ENCODE measurements at places on chromosomes 6 and 20.
A peak's percentile ranks its signal among the peaks of the same experiment; 100 is the strongest.

- DNase-seq = no peak
Measured at GRCh38 chr20:63284544-63284949, 8.4 kb upstream of the COL20A1 start.

DNA sequence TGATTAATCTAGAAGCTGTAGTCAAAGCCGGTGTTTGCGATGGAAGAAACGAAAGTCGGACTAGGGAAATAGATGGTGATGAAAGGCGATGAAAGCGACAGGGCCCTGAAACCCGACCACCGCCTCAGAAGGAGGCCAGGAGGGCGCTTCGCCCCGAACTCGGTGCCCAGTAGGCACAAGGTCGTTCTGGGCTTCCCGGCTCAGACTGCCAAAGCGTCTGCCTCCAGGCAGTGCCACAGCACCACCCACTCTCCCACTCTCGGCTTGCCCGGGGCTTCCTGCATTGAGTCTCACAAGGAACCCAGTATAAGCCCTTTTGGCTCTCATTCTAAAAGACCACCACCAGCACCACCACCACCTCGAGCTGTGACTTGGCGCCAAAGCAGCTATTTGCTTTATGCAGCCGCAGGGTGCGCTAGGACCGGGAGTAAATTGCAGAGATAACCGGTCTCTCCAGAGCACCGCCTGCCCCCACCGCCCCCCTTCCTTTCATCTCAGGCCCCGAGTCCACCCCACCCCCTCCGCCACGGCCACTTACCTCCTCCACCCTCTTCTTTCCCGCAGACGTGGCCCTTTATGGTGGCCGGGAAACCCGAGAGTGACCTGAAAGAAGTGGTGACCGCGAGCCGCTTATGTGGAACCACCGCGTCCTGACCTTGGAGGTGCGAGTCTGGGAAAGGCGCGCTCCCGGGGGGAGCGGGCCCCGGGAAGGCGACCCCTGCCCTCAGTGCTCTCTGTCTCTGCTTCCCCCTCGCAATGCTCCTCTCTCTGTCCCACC is 2.4 kb downstream of the TCF21 start:
- no peak for DNase-seq

DNA sequence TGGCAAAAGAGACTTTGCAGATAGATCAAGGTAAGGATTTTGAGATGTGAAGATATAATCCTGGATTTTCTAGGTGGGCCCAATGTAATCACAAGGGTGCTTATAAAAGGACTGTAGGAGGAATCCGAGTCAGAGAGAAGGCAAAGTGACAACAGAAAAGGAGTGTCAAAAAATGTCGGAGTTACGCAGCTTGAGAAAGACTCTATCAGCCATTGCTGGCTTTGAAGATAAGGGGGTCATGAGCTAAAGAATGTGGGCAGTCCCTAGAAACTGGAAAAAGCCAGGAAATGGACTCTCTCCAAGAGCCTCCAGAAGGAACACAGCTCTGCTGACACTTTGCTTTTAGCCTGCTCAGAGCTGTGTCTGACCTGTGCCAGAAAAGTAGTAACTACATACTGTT is 8.7 kb upstream of the RWDD1 start:
- no peak for DNase-seq

- DNase-seq = no peak
Measured at GRCh38 chr20:8036771-8037170, 17.2 kb upstream of the TMX4 start.

GRCh38 chr20:20847814-20848213 is 135.4 kb upstream of the RALGAPA2 start:
- DNase-seq = no peak

DNA sequence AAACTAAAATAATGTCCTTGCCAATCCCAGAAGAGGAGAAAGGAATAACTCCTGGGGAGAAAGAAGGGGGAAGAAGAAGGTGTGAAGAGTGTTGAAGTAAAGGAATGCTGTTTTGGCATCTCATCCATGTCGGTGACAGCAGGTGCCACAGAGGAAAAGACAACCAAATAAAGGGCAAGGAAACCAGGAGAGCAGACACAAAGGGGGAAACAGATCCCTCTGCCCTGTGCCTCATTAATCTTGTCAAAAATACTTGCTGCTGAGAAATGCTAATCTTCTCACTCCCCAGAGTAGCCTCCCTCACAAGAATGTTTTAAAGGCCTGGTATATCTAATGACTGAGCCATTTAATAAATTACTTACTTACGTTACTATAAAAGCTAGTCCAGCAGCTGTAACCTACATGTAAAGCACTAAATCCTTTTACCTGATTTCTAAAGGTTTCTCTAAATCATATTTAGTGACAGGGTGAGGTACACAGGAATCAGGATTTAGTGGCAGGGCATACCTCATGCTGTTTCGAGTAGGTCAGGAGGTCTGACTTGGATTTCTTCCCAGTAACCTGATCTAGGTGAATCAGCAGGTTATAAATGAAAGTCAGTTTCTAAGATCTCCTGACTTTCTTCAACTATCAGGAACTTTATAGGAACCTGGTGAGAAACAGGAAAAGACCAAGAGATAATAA is 377.1 kb downstream of the CENPW start:
- no peak for DNase-seq

DNA sequence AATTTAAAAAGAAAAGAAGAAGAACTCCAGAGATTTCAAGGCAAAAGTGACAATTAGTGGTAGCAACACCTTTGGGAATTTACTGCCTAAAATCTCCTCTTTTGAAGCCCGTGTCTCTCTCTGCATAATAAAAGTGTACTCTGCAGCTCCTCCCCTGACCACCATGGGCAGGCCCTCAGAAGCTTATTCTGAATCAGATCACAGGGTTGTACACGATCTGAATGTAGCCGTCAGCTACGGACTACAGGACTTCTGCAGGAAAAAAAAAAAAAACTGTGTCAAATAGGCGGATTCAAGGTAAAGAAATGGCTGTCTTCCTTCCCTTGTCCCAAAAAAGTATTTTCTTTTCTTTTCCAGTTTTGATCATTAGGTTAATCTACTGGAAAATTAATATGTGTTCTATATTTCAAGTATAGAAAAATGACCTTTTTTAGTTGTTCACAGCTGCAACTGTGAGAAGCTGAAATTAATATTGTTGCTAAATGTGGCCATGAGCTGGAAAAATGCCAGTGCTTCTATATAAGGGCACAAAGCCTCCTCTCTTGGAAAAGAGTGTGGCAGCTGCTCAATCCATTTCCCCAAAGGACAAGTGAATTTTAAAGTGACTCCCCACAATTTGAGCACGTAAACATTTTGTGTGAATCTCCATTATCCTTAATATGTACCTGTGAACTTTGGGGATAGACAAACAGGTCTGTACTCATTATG is 397.4 kb downstream of the C6orf118 start:
- no peak for DNase-seq

- DNase-seq = no peak
Measured at GRCh38 chr6:5122504-5123112, 37.5 kb downstream of the PPP1R3G start.

DNA sequence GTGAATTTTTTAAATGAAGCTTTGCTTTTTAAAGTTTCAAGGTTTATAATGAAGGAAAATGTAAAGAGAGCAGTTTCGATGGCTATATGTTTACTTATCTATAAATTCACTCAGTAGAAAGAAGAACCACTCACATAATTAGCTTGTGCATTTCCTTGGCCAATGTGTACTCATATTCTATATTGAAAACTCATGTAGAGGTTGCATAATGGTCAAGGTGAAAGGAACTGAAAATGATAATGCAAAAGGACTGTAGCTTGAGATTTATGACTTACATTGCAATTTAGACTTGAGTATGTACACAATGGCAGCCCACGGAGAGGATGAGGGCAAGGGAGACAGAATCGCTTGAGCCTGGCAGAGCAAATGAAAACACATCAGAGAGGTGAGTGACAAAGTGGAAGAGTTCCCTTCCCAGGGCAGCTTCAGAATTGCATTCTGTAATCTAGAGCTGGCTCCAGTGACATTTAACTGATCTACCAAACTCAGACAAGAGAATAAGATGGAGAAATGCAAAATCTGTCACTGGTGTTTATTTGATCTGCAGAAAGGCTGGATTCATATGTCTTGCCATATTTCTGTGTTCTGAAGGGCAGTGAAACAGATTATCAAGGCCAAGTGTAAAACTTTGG is 191.8 kb downstream of the TMEM200A start:
- no peak for DNase-seq

- DNase-seq = no peak
Measured at GRCh38 chr6:137019476-137020272, 25.1 kb downstream of the IL20RA start.

DNA sequence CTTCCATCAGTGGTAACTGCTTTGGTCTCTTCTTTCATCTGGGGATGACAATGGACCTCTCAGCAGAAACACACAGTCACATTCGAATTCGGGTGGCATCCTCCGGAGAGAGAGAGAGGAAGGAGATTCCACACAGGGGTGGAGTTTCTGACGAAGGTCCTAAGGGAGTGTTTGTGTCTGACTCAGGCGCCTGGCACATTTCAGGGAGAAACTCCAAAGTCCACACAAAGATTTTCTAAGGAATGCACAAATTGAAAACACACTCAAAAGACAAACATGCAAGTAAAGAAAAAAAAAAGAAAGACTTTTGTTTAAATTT is 6.1 kb downstream of the EDN1 start:
- DNase-seq = peak; percentile 96

GRCh38 chr6:36324191-36324590 is 12.5 kb downstream of the BNIP5 start:
- DNase-seq = no peak

DNA sequence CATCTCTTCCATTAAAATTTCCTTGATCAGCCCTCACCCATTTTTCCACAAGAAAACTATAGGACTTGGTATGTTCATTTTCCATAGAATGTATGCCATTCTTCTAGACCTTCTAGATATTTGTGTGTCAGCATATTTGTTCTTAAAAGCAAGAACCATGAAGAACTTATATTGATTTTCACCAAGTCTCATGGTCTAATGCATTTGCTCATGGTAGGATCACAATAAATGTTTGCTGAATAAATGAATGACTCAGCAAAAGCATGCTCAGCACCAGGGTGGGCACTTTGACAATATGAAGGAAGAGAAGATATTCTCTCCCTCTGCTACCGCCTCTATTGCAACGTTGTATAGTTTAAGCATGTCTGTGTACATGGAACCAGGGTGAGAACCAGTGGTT is 805.5 kb upstream of the SLC35B3 start:
- DNase-seq = no peak

DNA sequence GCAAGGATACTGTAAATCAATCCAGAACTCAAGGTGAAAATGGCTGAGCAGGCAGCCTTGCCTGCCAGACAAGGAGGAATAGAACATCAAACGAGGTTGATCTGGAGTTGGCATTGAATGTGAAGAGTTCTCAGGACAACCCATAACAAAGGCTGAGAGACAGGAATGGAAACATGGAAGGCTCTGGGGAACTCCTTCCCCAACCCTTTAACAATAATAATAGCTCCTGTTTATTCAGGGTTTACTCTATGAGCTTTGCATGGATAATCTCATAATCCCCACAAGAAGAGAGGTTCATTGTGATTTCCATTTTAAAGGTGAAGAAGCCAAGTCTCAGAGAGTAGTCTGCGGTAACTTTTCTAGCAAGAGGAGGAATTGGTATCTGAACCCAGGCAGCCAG is 151.7 kb downstream of the SOD2 start:
- no peak for DNase-seq

DNA sequence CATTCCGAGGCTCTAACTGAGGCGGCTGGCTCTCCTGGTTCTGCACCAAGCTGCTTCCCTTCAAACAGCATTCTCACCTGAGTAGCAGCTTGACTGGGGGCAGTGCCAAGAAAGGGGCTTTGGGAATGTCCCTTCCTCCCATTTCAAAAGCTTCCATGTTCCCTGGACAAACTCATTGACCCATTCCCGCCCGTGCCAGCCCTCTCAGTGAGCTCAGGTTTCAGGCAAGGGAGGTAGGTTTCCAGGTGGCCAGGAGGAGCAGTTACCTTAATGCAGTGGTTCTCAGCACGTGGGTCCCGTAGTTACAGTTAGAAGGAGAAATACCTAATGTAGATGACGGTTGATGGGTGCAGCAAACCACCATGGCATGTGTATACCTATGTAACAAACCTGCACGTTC is 135.2 kb downstream of the ELOVL4 start:
- no peak for DNase-seq

DNA sequence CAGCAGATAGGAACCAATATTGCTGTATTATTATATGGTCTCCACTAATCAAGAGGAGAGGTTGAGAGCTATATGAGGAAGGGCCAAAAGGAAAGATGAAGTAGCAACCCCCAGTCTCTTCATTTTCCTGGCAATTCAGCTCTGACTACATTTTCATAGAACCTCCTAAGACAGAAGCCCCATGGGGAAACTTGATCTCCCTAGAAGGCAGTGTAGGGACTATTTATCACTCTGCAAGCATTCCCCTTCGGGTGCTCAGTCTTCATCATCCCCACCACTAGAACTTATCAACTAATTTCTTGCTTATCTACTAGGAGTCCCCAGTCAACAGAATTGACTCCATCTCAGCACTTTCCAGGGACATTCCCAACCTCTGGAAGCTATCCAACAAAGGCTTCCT is 25.5 kb upstream of the ITCH start:
- DNase-seq = no peak

DNA sequence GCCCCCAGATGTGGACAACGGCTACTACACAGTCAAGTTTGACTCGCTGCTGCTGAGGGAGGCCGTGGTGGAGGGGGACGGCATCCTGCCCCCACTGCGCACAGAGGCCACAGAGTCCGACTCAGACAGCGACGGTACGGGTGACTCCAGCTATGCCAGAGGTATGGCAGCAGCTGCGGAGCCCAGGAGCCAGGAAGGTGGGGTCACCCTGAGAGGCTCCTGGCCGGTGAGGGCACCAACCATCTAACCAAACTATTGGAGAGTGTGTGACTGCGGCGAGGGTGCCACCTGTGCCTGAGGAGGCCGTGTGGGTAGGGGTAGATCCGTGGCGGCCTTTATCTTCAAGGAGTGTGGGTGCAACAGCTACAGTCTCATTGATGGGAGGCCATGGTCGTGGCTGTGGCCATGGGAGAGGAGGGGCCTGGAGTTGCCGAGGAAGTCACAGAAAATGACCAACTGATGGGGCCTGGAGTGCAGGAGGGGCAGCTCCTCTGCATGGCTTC is 2.8 kb upstream of the LIME1 start:
- no peak for DNase-seq

DNA sequence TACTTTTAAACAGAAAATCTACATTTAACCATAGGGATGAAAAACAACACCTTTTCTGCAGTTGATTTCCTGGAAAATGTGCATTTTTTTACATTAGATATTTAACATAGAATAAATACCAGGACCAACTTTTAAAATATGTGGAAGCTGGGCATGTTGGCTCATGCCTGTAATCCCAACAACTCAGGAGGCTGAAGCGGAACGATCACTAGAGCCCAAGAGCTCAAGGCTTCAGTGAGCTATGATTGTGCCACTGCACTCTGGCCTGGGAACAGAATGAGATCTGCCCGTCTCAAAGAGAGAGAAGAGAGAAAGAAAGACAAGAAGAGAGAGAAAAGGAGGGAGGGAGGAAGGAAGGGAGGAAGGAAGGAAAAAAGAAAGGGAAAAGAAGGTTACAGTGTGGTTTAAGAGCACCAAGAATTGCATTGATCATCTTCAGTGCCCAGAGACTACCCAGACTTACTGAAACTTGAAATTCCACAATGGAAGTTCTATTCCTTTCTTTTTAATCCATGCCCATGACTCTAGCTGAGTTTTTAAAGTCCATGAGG is 189.4 kb upstream of the ARID1B start:
- DNase-seq = no peak

All from fibroblast of skin of scalp (primary cell).